ENCODE measurements at places on chromosomes 1 and 21.
A peak's percentile ranks its signal among the peaks of the same experiment; 100 is the strongest.

- no peak for DNase-seq
Measured at GRCh38 chr1:53123453-53124140, 18.8 kb downstream of the SLC1A7 start.

GRCh38 chr1:152473887-152474537 is 36.6 kb upstream of the LCE5A start:
- DNase-seq, result no peak

GRCh38 chr21:28624626-28625025 is 368.1 kb downstream of the LTN1 start:
- no peak for DNase-seq

GRCh38 chr21:35204125-35204524 is 155.0 kb upstream of the RUNX1 start:
- DNase-seq, result no peak

GRCh38 chr1:167501515-167502191 is 16.7 kb downstream of the CD247 start:
- DNase-seq, result no peak

DNA sequence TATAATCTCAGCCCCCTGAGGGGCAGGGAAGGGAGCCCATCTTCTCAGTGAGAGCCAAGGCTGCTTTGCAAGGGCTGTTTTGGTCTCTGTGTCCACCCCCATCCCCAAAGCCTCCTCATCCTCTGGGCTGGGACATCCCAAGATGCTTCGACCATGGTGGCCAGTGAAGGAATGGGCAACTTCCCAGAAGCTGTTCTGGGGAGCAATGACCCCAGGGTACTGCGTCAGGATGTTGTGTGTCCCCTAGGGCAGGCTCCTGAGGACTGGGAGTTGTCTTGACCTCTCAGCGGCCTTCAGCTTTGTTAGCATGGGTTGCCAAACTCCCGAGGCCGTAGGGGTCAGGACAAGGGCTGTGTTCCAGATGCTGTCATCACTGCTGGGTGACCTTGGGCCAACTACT is 238.4 kb upstream of the POU3F1 start:
- no peak for DNase-seq

DNA sequence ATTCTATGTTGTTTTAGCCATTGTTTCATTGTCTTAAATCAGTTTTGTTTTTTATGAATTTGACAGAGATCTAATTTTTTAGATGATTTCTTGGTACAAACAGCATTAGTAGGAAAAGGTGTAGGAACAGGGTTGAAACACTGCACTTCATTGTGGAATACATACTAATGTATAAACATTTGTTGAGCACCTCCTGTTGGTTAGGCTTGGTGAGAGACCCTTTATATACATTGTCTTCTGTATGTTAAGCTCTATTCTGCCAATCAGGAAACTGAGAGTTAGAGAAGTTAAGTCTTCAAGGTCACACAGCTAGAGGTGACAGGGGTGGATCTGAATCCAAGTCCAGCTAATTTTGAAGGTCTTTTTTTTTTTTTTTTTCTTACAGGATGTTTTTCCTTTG is 192.7 kb downstream of the VPS13D start:
- no peak for DNase-seq

GRCh38 chr1:106080608-106081325 is 975.7 kb upstream of the PRMT6 start:
- no peak for DNase-seq

GRCh38 chr1:61337981-61338848 is 255.9 kb downstream of the NFIA start:
- DNase-seq, result no peak

- no peak for DNase-seq
Measured at GRCh38 chr1:48560577-48560976, 88.6 kb upstream of the SPATA6 start.

DNA sequence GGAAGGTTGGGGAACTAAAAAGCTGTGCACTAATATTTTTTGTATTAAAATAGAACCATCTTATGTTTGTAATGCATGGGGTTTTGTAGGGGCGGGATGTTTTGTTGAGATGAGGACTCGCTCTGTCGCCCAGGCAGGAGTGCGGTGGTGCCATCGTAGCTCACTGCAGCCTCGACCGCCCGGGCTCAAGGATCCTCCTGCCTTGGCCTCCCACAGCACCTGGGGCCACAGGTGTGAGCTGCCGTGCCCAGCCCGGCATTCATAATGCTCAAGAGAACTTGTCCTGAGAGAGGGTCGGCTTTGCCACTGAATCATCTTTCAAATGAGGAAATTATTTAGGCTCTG is 3.0 kb upstream of the C1orf159 start:
- DNase-seq, result no peak

- DNase-seq, result peak; percentile 61
Measured at GRCh38 chr1:40784141-40784770, 669 bp downstream of the KCNQ4 start.

DNA sequence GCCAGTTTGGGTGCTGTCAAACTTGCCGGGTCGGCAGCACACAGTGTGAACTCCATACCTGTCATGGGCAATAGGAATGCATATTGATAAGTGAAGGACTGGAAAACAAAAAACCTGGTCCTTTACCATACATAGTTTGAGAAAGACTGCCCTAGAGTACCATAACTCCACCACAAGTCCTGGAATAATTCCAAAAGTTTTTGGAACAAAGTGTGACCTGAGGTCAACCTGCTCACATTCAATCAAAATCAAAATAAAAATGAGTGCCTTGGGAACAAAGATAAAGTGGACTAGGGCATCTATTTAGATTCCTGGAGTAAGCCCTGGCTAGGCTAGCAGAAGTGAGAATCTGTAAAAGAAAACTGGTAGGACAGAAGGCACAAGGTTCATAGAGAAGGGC is 7.6 kb downstream of the PEX19 start:
- DNase-seq, result no peak

DNA sequence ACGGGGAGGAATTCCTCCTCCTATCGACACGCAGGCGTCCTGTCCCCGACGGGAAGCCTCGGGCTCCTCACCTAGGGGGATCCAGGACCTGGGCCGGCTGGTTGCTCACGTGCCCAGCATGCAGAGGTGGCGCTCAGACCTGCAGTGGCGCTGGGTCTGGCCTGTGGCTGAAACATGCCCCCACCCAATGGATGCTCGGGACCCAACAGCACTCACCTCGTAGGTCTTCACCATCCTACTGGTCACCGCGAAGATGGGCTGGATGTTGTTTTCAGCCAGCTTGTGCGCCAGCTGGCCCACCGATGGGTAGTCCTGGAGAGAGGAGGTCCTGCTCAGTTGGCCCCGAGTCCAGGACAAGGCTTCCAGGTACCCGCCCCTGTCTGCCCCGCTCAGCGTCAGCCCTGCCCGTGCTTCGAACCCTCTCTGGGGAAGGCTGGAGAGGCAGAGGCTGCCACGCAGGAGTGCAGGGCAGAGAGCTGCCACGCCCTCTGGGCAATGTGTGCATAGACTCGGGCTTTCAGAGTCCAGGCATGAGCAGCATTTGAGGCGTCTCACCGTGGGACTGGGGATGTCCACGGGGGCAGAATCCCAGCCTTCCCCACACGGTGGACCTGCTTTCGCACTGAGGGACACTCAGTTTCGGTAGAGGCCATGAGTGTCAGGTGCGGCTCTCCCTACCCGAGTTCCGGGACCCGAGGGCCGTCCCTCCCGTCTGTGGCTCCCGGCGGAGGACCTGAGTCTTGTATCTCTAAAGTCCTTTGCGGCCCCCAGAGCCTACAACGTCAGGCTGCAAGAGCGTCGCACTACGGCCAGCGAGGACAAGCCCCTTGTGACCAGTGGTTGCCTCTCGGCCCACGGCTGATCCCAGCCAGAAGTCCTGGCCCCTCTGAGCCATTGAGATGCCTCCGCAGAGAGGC is 21.6 kb downstream of the ITGB2 start:
- DNase-seq, result no peak

- no peak for DNase-seq
Measured at GRCh38 chr1:3119061-3119460, 50.1 kb downstream of the PRDM16 start.

- no peak for DNase-seq
Measured at GRCh38 chr1:206025283-206025820, 1.7 kb upstream of the CTSE start.

DNA sequence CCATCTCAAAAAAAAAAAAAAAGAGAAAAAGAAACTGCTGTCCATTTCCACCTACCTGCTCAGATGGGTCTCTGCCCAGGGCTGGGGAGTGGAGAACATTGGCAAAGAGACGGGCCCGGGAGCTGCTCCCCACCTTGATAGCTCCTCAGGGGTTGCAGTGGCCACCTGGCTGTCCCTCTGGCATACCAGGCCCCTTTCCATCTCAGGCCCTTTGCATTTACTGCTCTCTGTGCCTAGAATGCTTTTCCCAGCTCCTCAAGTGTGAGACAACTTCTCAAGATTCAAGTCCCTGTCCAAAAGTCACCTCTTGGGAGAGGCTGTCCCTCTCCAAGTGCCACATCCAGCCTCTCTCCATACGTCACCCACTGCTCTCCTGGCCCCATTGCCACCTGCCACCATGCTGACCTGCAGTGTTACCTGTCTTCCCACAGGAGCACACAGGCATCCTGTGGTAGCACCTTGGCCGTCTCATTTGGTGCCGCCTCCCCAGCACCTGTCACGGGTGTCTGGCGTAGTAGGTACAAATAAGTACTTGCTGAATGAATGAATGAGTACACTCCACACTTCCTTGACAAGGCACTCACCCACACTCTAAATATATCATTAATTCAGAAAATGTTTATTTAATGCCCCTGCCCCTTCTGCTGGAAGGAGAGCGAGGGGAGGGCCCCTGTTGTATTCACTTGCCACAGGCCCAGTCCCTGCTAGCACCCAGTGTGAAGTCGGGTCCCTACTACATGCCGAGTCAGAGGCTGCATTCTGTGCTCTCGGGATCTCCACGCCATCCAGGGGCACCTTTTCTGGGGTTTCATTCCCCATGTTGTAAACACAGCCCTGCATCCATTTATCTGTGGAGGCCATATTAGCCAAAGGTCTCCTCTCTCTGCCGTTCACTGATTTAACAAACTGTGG is 48.8 kb downstream of the DISP3 start:
- no peak for DNase-seq

GRCh38 chr1:85576266-85576641 is 4.3 kb upstream of the CCN1 start:
- DNase-seq, result no peak

- DNase-seq, result no peak
Measured at GRCh38 chr1:9689971-9690381, 38.4 kb downstream of the PIK3CD start.

DNA sequence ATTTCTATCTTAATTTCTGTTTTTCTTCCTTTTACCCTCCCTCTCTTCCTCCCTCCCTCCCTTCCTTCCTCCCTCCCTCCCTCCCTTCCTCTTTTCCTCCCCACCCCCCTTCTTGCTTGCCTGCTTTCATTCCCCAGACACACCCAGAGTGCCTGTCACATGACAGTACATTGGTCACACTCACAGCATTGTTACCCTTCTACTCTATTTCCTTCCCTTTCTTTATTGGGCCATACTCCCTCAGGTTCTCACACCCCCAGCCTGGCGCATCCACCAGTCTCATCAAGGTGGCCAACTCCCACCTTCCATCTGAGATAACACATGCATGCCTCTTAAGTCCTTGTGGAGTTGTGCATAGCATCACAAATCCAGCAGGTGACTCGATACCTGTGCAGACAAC is 10.9 kb downstream of the TMPRSS3 start:
- no peak for DNase-seq

DNA sequence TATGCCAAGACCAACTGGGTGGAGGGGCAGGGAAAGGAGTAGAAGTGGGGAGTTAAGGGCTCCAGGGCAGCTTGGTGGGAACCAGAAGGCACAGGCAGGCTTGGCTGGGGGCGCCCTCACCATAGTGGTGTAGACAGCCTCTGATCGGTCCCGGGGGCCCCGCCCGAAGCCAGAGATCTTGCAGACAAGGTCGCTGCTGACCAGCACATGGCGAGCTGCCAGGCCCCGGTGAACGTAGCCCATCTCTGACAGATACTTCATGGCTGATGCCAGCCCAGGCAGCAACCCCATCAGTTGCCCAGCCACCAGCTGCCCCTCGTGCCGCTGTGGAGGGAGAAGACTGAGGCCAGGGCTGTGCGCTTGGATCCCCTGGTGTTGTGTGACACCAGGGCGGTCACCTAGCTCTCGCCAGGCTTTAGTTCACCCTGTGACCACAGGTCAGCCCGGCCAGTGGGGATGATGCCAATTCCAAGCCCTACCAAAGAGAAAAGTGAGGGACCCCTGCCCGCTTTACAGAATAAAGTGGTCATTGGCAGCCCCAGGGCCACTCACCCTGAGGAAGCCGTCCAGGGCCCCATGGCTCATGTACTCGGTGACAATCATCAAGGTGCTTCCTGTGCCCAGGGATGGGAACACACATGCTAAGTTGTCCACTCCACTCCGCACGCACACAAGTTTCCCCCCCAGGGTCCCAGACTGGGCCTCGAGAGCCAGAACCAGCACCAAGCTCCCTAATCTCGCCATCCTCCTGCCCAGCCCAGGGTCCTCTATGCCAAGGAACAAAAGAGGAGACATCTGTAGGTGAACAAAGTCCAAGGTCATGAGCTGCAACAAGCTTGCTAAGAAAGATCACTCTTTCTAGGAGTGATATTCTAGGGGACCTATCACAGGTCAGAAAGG is 28.2 kb downstream of the CDCA8 start:
- no peak for DNase-seq

GRCh38 chr1:99704356-99704816 is 58.5 kb downstream of the PALMD start:
- no peak for DNase-seq

DNA sequence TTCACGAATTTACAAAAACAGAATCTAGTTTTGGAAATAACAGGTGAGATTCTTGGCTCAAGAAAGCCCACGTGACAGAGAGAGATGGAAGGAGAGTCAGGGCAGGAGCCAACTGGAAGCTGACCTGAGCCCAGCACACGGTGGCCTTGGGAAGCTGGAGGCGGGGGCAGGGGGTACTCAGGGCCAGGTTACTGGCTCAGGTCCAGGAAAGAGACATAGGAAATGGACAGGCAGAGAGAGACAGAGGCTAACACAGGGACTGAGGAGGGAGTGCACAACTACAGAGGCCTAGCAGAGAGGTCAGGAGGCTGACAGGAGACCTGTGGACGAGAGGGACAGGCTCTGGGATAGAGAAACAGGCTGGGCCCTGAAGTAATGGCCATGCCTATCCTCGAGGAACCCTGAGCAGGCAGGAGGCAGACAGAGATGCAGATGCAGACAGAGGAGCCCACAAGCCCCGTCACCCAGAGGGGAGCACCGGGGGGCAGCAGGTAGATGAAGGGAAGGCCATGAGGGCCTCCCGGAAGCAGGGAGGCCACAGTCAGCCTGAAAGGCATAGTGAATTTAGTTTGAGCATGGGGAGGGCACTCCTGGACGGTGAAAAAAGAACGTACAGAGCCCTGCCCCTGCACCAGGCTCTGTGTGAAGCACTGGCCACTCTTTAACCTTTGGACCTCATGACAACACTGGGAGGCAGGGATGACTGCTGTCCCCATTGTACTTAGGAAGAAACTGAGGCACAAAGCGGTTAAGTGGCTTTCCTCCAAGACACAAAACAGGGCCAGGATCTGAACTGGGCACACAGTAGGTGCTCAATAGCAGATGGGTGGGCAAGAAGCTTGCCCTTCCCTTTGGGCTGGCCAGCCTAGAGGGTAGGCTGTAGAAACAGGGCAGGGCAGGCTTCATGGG is 230.1 kb downstream of the TRABD2B start:
- DNase-seq, result no peak

- no peak for DNase-seq
Measured at GRCh38 chr1:53552981-53553733, 94.0 kb downstream of the DMRTB1 start.
